Amygdala (tissue), 56 donors: ENCODE measurements at places on chromosomes 5 and 9.
A peak's percentile ranks its signal among the peaks of the same experiment; 100 is the strongest.

- no peak for DNase-seq
These were observed 32.0 kb upstream of the LRRC19 start for GRCh38 chr9:27037499-27037898.

GRCh38 chr5:180067986-180068385 is 3.6 kb downstream of the RNF130 start:
- no peak for DNase-seq

DNA sequence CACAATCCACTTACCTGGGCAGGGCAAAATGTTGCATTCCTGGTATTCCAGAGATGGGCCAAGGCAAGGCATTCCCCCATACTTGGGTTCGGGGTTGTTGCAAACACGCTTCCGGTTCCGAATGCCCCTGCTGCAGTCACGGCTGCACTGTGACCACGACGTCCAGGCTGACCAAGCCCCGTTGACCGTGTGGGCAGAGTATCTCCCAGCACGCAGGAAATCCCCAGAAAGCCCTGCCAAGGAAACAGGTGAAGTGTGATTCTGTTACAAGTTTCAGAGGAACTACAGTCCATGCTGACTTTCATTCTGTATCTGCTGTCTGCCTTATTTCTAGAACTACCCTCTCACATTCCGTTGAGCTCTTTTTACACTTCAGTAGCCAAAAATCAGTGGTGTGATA is 483.0 kb downstream of the SEMA5A start:
- no peak for DNase-seq

DNA sequence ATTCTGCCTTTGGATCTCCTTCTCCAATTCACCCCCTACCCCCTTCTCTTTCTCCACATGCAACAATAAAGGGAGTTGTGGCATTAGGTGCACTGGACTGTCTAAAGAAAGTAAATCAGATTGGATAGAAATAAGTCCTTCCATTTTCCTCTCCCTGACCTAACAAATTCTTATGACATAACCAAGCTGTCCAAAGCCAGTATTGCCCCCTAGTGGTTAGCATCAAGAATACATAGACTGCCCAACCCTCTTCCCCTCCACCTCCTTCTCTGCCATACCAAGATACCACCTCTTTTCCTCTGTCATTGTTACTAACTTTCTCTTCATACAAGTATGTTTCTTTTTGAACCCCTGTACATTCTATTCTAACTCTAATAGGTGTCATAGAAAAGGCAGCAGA is 45.7 kb downstream of the PPARGC1B start:
- DNase-seq = no peak

DNA sequence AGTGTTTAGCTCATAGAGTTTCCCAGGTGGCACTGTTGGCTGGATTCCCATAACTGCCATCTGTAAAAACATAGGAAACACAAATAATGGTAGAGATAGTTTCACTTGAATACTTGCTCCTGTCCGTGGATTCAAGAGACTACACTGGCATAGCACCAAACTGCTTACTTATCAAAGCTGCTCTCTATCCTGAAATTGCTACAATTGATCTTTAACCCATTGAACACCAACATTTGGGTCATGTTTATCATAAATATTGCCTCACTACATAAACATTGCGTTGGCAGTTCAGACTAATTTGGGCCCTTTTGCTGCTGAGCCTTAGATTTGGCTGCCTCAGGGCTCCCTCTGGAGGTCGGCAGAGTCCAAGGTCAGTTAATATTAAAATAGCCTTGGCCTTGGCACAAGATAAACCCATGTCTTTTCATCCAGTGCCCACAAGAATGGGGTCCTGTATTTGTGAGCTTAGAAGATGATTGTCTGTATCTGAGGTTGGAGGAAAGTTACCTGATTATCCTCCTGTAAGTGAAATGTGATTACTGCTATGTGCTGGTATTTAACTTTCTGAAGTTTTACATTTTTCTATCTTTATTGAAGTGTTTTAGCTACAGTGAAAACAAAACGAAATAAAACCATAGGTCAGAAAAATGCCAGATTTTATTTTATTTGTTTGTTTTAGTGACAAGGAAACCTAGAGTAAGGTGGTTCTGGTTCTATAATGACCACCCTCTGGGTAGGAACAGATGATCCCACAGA is 4.0 kb upstream of the RANBP3L start:
- peak; percentile 31 for DNase-seq

GRCh38 chr9:138050472-138051330 is 173.1 kb downstream of the CACNA1B start:
- DNase-seq = no peak

GRCh38 chr9:131597246-131597645 is 51.9 kb downstream of the PRRT1B start:
- DNase-seq = no peak

GRCh38 chr9:127509261-127509954 is 58.1 kb downstream of the LRSAM1 start:
- no peak for DNase-seq

GRCh38 chr9:68941780-68942459 is 72.0 kb downstream of the PRKACG start:
- no peak for DNase-seq

DNA sequence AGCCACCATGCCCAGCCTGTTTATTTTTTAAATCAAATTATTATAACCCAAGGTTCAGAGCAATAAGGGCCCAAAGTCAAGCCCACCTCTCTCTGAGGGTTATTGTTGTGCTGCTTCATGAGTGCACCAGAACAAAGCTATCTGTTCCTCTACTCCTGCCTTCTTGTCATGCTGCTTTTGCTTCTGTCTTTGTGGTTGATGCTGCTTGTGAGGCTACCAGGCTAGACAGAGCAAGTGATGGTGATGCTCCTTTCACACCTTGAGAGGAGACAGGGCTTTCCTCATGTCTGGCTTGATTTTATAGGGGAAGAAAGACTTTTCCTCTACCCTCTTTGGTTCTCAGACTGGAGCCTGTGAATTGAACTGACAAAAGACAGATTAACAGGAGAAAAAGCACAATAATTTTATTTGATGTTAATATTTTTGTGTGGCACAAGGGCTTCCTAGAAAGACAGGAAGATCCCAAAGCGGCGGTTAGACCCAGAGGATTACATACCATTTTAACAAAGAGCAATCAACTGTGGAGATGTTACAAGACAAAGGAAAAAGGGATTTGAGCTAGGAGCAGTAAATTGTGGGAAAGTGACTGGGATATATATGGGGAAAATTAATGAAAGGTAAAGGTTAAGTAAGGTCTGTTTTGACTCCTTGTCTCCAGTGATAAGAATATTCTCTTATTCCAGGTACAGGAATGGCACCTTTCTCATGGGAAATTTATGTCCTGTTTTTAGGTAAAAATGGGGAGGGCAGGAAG is 4.4 kb upstream of the CD180 start:
- no peak for DNase-seq

- no peak for DNase-seq
These were observed 358.0 kb upstream of the PCSK5 start for GRCh38 chr9:75532233-75533050.

GRCh38 chr5:78830528-78831046 is 154.5 kb downstream of the ARSB start:
- DNase-seq = no peak

GRCh38 chr5:91378752-91379211 is 4.3 kb downstream of the ARRDC3 start:
- DNase-seq = no peak

DNA sequence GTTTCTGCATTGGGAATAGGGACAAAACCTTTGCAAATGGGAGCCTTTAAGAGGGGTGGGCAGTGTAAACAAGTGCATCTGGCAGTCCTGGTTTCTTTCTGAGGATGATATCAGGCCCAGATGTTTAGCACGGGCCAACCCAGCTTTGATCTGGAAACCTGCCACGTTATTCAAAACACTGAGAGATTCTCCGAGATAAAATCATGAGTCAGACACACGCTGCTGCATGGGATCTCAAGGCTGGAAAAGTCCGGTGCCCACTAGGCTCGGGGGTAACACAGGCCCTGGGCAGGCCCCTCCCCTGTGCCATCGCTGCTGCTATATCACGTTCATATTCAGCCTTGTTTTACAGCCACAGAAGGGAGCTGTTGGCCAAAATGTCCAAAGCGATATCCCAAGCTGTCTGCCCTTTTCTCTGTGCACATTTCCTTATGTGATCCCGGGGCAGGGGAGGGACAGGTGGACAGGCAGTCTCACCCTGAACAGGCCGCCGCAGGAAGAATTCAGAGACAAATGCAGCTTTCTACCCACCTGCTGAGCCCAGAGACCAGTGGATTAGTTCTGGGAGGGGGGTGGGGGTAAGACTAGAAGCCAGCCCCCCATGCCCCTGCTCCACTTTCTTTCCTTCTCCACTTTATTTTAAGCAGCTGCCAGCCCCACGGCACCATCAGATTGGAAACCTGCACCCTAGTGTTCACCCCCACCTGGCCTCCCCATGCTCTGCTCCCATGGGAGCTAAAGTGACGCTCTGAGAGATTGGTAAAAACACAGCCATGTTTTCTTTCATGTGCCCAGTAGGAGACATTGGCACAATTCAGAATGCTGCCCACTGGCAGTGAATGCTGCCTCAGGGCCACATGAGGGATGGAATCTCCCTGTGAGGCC is 63.1 kb downstream of the TMOD1 start:
- DNase-seq = no peak
